ENCODE measurements at places on chromosomes 11 and 22.

DNA sequence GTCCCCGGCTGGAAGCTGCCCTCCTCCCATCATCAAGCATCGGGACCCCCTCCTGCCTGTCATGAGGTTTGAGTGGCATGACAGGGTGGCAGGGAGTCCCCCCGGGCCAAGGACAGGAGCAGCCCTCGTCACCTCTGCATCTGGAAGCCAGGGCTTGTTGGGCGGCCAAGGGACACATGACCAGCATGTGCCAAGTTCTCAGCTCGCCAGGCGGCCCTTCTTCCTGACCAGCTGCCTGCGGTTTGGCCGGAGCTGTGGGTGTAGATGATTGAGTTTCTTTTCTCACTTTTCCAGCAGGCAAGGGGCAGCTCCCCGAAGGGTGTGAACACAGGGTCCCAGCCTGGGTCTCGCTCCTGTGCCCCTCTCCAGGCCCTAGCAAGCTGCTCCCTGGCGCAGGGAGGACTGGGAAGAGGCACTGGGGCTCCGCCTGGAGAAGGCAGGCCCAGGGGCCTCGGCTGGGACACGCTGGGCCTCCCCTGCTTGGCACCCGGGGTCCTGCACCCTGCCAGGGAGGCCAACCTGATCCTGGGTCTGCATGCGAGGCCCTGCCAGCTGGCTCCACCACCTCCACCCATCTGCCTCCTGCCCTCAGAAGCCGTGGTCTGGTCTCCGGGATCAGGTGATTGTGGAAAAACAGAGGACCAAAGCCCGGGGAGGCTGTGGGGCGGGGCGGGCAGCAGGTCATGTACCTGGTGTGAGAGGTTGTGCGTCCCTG, 13.4 kb downstream of the ARHGAP8 start:
- no peak for DNase-seq

DNA sequence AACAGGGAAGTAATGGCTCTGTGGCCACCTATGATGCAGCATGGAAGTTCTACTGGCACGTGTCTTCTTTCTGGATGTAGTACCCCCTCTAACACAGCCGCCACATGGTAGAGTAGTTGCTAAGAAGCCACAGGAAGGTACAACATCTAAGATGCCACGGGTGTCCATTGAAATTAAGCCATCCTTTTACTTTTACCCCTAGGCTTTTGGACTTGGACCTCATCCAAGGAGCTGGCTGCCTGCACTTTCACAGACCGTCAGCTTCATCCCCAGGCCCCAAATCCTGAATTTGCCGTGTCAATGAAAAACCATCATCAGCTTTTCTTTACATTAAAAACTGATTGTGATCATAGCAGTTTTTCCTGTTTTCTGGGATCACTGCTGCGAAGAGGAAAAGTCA, 102.4 kb downstream of the RPL27A start:
- no peak for DNase-seq

GRCh38 chr22:46547179-46547882, 9.9 kb upstream of the CELSR1 start:
- no peak for DNase-seq

- DNase-seq, result no peak
Observed at GRCh38 chr11:110199184-110199981, 97.0 kb downstream of the RDX start.

GRCh38 chr11:127674754-127675153, 674.2 kb upstream of the KIRREL3 start:
- no peak for DNase-seq
